Stimulated activated CD4-positive, alpha-beta T cell treated with anti-CD3 and anti-CD28 coated beads, Interleukin-1b, Interleukin-23, amount 100 ng/mL, for 4 hours (primary cell): ENCODE measurements at places on chromosomes 11 and 22.

GRCh38 chr11:44171518-44171917 is 76.0 kb downstream of the EXT2 start:
- DNase-seq = no peak

- DNase-seq = no peak
These were observed 482.9 kb downstream of the OPCML start for GRCh38 chr11:133049244-133050019.

- no peak for DNase-seq
These were observed 35.5 kb downstream of the SYT7 start for GRCh38 chr11:61545341-61545740.

DNA sequence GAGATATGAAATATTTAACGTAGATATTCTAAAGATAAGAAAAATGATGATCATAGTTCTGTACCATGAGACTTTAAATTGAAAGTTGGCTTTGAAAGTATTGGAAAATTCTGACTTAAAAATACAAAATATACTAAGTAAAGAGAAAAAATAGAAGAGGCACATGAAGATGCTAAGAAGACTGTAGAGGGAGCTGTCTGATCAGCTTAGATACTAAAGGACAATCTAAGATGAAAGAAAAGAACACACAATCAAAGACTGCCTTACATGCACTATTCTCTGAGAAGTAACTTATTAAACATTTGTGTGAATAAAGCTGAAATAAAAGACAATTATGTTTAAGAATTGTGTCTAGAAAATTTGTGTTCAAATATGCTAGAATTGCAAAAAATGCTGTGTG is 55.1 kb downstream of the RBMXL2 start:
- no peak for DNase-seq

DNA sequence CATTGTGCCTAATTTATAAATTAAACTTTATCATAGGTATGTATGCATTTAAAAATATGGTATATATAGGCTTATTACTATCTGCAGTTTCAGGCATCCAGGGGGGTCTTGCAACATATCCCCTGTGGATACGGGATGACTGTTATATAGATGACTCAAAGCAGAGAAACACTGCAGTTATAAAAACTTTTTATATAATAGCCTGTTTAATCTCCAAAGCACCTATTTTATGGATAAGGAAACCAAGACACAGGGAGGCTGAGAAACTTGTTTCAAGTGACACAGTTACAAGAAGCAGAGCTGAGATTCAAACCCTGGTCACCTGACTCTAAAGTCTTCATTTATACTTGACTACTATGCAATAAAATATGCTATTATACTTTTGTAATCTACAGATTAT is 897.7 kb downstream of the KCNA4 start:
- DNase-seq = no peak

DNA sequence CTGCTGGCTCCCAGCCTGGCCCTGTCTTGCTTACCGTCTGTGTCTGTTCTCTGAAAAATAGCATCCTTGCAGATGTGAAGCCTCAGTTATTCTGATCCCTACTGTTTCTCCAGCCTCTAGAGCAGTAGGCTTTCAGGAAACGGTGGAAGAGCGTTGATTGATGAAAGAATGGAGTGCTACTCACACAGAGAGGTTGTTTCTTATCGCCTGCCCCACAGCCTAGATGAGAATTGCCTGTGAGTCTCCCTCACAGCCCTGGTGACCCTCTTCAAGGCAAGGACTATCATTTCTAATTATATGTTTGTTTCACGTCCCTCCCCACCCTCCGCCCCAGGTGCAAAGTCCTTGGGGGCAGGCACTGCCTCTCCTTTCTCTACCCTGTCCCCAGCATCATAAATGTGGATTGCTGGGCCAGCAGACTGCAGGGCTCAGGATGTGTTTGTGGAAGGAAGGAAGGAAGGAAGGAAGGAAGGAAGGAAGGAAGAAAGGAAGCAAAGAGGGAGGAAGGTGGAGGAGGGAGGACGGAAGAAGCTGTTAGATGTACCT is 575.3 kb upstream of the B3GAT1 start:
- no peak for DNase-seq

DNA sequence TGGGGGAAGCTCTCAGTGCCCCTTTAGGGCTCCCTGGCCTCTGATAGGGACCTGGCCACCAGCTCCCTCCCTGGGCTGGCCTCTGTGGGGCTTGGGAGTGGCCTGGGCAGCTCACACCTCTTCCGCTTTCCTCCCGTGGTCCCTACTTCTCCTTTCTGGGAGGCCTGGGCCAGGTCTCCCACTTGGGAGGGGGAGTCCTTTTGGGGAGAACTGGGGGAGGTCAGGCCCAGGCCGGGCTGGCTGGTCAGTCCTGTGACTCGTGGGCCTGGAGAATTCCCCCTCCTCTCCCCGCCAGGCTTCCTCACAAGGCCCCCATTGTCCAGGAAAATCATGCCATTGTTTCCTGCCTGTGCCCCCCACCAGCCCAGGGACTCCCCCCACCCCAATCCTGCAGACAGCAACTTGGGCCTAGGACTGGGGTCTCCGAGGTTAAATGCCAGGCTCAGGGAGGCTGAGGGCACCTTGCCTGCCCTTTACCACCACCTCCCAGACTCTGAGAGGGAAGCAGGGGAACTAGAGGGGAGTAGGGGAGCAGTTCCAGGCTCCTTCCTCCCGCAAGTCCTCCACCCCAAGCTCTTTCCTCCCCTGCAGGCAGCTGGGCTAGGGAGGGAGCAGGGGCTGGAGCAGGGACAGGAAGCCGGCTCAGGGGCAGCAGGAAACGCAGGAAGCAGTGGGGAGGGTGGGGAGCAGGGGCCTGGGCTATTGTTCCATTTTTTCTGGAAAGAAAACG is 2.8 kb downstream of the MAP3K11 start:
- DNase-seq = no peak
